ENCODE measurements at places on chromosomes 11 and 22. TPM values are rescaled to one million over a fixed set of nuclear protein-coding genes. Genes with fewer than 3 reads are reported as not detected.

DNA sequence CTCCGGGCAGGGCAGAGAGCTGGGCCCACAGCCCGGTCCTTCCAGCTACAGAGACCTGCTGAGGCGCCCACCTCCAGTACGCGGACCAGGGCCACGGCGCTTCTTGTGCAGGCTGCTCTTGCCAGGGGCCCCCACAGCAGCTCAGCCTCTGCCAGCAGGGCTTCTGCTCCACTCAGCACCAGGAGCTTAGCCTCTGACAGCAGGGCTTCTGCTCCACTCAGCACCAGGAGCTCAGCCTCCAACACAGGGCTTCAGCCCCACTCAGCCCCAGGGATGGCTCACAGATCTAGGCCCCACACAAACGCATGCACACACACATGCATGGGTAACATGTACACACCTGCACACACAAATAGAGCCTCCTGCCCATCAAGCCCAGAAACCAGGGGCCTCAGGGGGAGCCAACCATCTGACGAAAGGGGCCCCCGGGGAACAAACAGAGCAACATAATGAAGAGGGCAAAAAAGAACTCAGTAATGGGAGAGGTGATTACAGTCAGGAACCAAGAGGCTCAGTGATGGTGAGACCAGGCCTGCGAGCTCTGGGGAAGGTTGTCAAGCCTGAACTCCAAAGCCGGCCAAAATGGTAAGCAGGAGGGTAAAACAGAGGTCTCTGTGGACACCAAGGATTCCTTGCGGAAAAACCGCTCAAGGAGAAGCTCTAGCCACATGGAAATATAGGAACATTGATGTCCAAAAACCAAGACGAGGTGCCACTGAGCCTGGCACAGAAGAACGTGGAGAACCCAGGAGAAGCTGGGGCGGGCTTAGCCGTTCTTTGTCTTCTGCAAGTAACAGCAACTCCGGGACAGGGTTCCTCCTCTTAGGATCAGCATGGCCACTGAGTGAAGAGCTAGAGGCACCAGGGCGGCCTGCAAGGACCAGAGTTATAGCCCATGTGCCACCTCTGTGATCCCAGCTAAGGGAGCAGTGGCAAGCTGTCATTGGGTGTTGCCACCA is 46.5 kb downstream of the GNB1L start:
- H3K27me3 ChIP-seq, result no peaks in the 10 kb centered on the region
- H3K27ac ChIP-seq, result no peak overlapping the region
- H3K4me1 ChIP-seq, result peaks cover 25% of the 10 kb centered on the region
- H3K36me3 ChIP-seq, result no peaks in the 10 kb centered on the region
- H3K4me3 ChIP-seq, result no peak overlapping the region
- DNase-seq, result no peak

GRCh38 chr22:23521441-23522113 is 58.5 kb downstream of the IGLL1 start:
- peak; percentile 92 for DNase-seq
- H3K4me1 ChIP-seq, result peaks cover 52% of the 10 kb centered on the region
- H3K36me3 ChIP-seq, result no peaks in the 10 kb centered on the region
- H3K4me3 ChIP-seq, result peak overlapping the region; percentile 38
- H3K27me3 ChIP-seq, result no peaks in the 10 kb centered on the region

- peaks cover 2% of the 10 kb centered on the region for H3K27me3 ChIP-seq
- H3K27ac ChIP-seq, result no peak overlapping the region
- no peak overlapping the region for H3K4me3 ChIP-seq
- DNase-seq, result no peak
These were observed 117.0 kb downstream of the WT1 start for GRCh38 chr11:32318071-32319055.

DNA sequence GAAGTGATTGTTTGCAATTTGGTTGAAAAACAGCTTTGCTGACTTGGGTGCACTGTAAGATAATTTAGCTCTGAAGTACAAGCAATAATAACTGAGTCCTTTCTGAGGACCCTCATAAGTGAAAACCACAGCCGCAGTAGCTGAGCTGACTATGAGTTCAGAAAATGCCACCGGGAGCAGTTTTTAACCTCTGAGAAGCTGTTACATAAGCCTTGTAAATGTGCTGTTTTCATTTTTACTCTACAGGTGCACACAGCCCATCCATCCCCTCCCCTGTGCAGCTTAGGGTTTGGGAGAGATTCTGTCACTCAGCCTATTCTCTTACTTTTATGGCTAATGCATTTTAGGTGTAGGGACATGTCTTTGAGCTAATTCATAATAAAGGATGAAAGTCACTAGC is 255.5 kb upstream of the C11orf87 start:
- no peak overlapping the region for H3K27ac ChIP-seq
- H3K4me3 ChIP-seq, result no peak overlapping the region
- no peaks in the 10 kb centered on the region for H3K4me1 ChIP-seq
- H3K36me3 ChIP-seq, result no peaks in the 10 kb centered on the region
- no peaks in the 10 kb centered on the region for H3K27me3 ChIP-seq

DNA sequence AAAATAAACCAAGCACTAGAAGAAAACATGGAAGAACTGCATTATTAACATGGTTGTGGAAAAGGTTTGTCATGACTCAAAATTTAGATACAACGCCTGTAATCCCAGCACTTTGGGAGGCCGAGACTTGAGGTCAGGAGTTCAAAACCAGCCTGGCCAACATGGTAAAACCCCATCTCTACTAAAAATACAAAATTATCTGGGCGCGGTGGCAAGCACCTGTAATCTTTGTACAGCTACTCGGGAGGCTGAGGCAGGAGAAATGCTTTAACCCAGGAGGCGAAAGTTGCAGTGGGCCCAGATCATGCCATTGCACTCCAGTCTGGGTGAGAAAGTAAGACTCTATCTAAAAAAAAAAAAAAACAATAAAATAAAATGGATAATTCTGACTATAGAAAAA is 23.7 kb downstream of the GNB1L start:
- no peaks in the 10 kb centered on the region for H3K27me3 ChIP-seq
- no peaks in the 10 kb centered on the region for H3K4me1 ChIP-seq
- no peak for DNase-seq
- no peak overlapping the region for H3K27ac ChIP-seq

DNA sequence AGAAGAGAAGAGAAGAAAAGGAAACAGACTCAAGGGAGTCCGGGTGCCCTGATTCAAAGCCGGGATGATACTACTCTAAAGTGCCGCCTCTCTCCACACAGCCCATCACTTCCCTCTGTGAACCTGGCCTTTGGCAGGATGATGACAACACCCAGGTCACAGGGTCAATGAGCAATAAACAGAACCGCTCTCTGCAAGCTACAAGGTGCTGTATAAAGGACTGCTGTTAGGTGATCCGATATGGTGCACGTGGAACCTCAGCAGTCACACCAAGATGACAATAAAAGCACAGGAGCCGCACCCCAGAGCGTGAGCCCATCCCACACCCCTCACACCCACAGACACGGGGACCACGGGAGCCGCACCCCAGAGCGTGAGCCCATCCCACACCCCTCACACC is 10.7 kb downstream of the TTLL1 start:
- DNase-seq, result no peak
- peaks cover 3% of the 10 kb centered on the region for H3K36me3 ChIP-seq
- no peak overlapping the region for H3K4me3 ChIP-seq

DNA sequence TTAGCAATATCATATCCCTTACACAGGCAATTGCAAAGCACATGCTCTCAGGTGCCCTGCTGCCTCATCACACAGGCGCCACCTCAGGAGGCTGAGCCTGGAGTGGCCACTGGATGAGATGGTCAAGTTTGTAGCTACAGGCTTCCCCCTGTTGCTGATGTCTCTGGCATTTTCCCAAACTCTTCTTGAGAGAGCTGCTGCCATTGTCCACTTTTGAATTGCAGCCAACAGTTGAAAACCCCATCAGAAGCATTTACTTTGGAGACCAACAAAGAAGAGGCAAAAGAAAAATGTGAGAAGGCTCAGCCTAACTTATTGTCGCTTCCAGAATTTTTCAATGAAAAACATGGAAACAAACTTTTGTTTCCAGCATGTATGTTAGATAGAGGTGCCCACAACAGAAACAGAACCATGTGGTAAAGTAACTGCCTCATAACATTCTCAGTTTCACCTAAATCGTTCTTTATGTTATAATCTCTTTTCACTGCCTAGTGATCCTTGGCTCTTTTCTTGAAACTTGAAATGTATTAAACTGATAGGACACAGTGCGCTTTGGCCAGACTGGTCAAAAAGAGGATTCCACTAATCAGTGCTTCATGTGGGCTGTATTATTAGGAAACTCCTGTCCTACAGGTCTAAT is 47.6 kb upstream of the OR8B8 start:
- no peaks in the 10 kb centered on the region for H3K4me1 ChIP-seq
- no peak for DNase-seq
- H3K27ac ChIP-seq, result no peak overlapping the region
- no peaks in the 10 kb centered on the region for H3K36me3 ChIP-seq
- H3K4me3 ChIP-seq, result no peak overlapping the region

GRCh38 chr11:72228844-72229231 is 4.3 kb downstream of the INPPL1 start:
- peaks cover 73% of the 10 kb centered on the region for H3K36me3 ChIP-seq
- no peak for DNase-seq
- peaks cover 30% of the 10 kb centered on the region for H3K4me1 ChIP-seq
- no peak overlapping the region for H3K27ac ChIP-seq
- H3K4me3 ChIP-seq, result no peak overlapping the region
- no peaks in the 10 kb centered on the region for H3K27me3 ChIP-seq

DNA sequence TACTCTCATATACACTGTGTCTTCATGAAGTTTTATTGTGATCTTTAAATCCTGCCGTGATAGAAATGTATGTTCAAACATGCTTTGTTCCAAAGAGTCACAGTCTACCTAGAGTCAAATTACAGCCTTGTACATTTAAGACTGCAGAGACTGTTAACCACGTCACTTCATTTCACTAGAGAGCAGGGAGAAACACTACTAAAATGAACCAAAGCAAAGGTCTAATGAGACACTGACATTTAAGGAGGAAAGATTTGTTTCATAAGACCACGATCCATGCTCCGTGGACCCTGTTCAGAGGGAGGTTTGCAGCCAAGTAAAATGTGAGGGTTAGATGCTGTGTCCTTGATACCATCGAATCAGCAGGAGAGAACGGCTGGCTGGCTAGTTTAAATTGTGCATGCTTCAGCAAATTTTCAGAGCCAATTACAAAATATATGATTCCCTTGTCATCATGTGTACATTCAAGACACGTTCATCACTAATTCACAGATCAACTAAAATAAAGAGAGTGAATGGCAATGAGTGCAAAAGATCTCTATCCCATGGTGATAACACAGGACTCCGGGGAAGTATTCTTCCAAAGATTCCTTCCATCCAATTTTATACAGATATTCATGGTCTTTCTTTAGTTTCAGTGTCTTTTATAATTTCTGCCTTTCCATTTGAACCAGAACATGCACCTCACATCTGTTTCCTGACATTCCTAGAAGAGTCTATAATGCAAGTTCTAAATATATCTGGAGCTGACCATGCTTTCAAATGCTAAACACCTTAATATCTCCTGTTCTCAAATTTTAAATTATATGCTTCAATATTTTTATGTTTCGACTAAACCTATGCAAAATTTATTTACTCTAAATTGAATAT is 960.9 kb upstream of the FAT3 start:
- no peaks in the 10 kb centered on the region for H3K36me3 ChIP-seq
- no peaks in the 10 kb centered on the region for H3K4me1 ChIP-seq
- H3K4me3 ChIP-seq, result no peak overlapping the region
- H3K27me3 ChIP-seq, result no peaks in the 10 kb centered on the region

- no peak overlapping the region for H3K27ac ChIP-seq
- no peaks in the 10 kb centered on the region for H3K4me1 ChIP-seq
- H3K36me3 ChIP-seq, result no peaks in the 10 kb centered on the region
- no peak for DNase-seq
- H3K4me3 ChIP-seq, result no peak overlapping the region
These were observed 27.4 kb downstream of the OTOG start for GRCh38 chr11:17574141-17575091.

The OR52B6 gene
- not detected for polyA plus RNA-seq

The IL17REL gene
- not detected for polyA plus RNA-seq

The UPK3A gene
- polyA plus RNA-seq, result 4.3 TPM

All from muscle of leg (tissue), 16 donors.